Naive B cell (primary cell): ENCODE measurements at places on chromosomes 6 and 20.

- no peak for DNase-seq
Measured at GRCh38 chr6:129050086-129050485, 167.1 kb downstream of the LAMA2 start.

DNA sequence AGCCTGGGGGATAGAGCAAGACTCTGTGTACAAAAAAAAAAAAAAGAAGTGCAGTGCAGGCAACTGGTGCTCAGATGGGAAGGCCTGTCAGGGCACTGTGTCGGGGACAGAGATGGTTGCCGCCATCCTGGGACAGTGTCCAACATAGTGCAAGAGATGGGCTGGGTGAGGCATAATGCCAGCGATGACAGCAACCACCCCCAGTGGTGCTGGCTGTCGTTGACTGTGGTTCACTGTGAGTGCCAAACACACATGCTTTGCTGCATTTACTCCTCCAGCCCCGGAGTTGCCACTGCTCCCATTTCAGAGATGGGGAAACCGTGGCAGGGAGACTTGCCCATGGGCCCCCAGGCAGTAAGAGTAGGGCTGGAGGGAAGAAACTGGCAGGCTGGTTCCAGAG is 5.2 kb upstream of the C20orf203 start:
- no peak for DNase-seq

GRCh38 chr6:150324044-150324443 is 44.8 kb upstream of the IYD start:
- no peak for DNase-seq

DNA sequence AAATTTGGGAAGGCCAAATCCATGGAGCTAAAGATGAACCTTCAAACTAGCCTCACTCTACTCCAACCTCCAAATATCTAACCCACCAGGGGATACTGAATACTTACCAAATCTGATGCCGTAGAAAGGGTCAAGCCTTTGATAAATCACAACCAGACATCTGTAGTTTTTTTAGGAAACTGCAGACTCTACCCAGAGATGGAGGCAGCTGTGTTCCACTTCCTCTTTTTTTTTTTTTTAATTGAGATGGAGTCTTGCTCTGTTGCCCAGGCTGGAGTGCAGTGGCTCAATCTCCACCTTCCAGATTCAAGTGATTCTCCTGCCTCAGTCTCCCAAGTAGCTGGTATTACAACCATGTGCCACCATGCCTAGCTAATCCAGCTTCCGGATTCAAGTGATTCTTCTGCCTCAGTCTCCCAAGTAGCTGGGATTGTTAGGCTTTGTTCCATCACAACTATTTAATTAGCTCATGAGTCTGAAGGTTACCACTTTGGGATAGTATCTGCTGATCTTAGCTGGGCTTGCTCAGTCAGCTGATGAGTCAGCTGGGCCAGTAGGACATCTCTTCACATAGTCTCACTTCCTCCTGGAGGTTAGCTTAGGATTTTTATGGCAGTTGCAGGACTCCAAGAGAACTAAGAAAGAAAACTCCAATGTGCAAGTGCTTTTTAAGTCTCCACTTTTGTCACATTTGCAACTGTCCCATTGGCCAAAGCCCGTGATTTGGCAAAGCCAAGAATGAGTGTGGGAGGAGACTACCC is 13.3 kb downstream of the FRK start:
- no peak for DNase-seq

DNA sequence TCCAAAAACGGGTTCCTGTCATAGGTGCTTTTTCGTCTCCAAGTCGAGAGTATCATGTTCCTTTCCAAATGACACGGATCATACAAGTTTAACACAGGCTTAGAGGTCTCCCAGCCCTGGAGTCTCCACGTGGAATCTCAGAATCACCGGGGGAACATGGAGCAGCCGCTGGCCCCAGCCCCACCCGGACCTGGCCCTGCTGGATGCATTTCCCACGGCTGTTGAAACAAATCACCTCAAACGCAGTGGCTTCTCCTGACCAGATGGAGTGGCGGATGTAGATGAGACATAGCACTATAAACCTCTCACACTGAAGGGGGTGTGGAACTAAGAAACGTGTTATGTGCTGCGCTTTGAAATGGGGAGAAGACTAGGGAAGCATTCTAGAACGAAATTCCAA is 70.0 kb upstream of the FRMD1 start:
- DNase-seq, result no peak
